Hematopoietic multipotent progenitor cell treated with erythropoietin and hydrocortisone succinate and interleukin-3 and kit ligand, for 8 days (in vitro differentiated cells): ENCODE measurements at places on chromosomes 1 and 21.

GRCh38 chr1:57887964-57888491, 464.2 kb upstream of the DAB1 start:
- no peak for DNase-seq

GRCh38 chr1:57380923-57381322, 42.9 kb downstream of the DAB1 start:
- no peak for DNase-seq

DNA sequence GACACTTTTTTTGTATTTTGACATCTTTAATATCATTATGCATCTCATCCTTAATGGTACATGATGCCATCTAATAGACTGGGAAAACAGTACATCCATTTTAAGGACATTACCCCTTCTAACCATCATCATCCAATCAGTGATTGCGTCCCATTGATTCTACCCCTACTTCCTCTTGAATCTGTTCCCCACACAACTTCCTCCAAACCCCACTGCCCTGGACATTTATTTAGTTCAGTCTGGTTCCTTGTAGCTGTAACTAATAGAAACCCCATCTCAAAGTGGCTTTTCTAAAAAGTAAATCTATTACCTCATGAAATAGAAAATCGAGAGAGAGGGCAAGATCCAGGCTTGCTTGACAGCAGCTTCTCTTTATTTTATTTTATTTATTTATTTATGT, 2.1 kb upstream of the ITLN1 start:
- no peak for DNase-seq

DNA sequence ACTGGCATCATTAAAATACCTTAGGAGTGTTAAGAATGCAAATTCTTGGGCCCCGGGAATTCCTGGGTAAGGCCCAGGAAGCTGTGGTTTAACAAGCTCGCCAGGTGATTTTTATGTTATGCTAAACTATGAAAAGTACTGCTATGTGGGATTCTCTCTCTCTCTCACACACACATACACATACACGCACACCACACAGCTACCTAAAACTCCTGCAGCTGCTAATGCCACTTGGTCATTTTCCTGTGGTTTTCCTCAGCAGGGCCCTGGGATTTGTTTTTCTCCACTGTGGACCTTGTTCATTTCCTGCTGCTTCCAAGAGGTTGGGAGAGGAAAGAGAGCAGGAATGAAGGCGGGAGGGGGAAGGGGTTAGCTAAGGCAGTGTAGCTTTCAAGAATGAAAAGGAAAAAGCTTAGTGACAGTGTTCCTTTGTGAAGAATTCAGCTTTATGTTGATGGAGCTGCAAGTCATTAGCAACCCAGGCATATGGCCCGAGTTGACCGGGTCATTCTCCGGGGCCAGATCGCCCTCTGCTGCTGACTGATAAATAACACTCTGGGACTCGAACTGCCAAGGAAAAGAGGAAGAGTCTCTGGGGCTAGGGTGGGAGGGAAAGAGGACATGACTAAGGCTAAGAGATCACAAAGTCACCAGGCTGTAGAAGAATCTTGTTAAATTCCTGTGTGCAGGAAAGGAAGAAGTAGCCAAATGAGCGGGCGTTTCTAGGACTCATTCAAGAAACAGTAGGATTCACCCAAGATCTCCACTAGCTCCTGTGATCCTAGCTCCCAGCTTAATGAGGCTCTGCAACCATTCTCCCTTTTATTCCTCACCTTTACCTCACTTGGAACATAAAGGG, 30.5 kb upstream of the LRIG2 start:
- peak; percentile 86 for DNase-seq

- no peak for DNase-seq
Observed at GRCh38 chr1:73673971-73674370, 524.0 kb downstream of the LRRIQ3 start.

GRCh38 chr1:91912266-91912665, 26.3 kb upstream of the TGFBR3 start:
- DNase-seq: no peak

- DNase-seq: no peak
Observed at GRCh38 chr1:112713466-112714312, 1.4 kb downstream of the PPM1J start.

DNA sequence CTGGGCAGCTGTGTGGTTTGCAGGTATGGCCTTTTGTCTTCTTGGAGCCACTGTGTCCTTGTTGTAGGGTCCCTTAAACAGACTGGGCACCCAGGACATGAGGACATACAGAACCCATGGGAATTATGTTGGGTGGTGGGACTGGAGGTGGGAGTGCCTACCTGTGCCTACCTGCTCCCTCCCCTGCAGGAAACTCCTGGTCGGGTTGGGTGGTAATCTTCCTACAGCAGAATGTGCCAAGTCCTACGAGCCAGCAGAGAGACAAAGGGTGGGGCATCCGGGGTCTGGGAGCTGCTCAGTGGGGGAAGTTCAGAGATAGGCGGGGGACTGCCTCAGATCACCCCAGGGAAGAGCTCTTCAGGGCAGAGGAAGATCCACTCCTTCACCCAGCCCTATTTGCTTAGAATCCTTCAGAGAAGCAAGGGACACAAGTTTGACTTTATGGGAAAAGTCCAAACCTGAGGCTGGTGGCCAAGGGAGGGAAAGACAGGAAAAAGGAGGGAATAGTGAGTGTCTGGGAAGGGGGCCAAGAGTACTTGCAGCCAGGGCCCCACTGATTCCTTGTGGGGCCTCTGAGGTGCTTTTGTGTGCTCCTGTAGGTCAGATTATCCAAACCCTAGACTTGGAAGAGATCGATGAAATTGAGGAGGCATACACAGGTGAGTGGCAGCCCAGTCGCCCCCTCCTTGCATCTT, 58.3 kb downstream of the KIF21B start:
- no peak for DNase-seq

DNA sequence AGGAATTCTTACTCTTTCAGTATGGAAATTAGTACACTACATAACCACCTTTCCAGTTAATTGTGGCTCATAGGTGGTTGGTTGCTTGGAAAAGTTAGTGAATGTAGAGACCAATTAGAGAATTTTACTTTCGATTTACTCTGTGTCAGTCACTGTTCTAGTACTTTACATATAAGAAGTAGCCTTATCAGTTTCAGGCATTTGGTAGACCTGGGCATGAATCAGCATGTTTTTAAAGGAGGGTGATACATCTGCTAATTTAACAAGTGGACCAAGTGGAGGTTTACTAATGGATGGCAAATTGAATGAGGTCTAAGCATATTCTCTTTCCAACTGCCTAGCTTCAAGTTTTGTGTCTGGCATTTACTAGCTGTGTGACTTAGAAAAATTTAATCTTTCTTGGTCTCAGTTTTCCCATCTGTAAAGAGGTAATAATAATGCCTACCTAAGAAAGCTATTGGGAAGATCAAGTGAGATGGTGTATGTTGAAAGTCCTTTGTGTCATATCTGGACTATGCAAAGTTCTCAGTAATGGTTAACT, 1158.6 kb downstream of the PLA2G4A start:
- peak; percentile 15 for DNase-seq

GRCh38 chr1:3068564-3069431, at the start of gene PRDM16:
Gene PRDM16, plus strand, starts transcription at chr1:3069203. Its CDS starts 57 bp downstream, at chr1:3069260.
- peak; percentile 64 for DNase-seq

DNA sequence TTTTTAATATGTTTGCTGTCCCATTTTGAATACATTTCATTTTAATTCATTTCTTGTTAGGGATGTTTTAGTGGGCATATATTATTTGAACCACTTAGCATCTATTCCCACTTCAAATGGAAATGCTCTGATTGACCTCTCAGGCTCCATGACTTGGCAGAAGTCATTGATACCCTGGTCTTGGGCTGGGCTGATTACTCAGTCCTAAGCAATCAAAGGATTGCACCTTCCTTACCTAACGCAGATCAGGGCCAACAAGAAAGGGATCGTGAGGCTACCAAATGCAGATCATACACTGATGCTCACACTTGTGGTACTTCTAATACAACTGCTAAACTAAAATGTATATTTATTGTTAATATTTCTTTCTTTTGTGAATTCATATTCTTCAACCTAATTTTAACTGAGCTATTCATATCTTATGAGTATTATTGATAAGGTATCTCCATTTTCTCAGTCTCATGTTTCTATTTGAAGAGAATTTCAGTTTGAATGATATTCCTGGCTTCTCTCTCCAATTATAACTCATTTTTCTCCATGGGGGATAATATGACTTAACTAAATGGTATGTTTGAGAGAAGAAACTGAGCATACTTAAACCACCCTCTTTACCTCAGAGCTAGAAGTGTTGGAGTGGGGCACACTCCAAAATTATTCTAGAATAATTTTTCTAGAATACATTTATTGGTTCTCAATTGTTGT, 615.5 kb upstream of the ADAMTS5 start:
- DNase-seq: no peak

GRCh38 chr1:95115708-95116137, 1.4 kb upstream of the TLCD4 start:
- peak; percentile 97 for DNase-seq

- peak; percentile 70 for DNase-seq
Observed at GRCh38 chr21:34890724-34891612, 158.1 kb downstream of the RUNX1 start.

- no peak for DNase-seq
Observed at GRCh38 chr1:27029517-27029916, 16.9 kb upstream of the TENT5B start.

- no peak for DNase-seq
Observed at GRCh38 chr1:185144233-185144632, 12.5 kb downstream of the TRMT1L start.

DNA sequence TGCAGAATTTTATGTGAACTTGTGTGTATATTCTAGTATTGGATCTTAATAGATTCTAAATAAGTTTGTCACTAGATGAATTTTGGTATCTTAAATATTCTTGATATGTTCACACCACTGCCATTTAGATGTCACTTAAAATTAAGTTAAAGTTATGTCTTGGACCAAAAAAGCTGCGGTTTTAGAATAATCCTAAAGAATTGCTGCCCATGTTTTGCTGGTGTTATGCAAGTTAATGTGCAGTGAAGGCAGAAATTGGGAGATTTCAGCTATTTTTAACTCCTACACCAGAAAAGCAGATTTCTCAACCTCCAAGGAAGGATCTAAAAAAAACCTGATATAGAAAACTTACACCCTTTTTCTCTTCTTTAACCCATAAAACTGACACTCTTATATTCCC, 757 bp downstream of the ACADM start:
- DNase-seq: no peak

DNA sequence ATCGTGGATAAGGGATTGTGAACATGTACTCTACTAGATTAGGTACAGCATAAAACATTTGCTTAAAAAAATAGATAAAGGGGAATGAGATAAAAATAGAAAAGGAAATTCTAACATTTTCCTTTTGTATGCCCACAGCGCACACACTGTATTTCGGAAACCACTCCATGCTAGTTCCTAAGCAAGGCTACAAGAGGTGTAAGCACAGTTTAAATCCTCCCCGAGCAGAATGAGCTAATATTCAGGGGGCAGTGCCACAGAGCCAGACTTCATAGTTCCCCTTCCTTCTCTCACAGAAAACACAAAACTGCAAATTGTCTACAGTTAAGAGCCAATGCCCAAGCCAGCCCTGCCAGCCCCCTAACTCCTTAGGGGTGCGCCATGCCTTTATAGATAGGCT, 159.4 kb downstream of the ZNF281 start:
- no peak for DNase-seq

GRCh38 chr1:58248072-58248471, 298.5 kb downstream of the OMA1 start:
- no peak for DNase-seq

- peak; percentile 82 for DNase-seq
Observed at GRCh38 chr1:51192213-51192843, 43.7 kb upstream of the RNF11 start.

- DNase-seq: no peak
Observed at GRCh38 chr1:240399381-240399780, 212.6 kb downstream of the GREM2 start.

DNA sequence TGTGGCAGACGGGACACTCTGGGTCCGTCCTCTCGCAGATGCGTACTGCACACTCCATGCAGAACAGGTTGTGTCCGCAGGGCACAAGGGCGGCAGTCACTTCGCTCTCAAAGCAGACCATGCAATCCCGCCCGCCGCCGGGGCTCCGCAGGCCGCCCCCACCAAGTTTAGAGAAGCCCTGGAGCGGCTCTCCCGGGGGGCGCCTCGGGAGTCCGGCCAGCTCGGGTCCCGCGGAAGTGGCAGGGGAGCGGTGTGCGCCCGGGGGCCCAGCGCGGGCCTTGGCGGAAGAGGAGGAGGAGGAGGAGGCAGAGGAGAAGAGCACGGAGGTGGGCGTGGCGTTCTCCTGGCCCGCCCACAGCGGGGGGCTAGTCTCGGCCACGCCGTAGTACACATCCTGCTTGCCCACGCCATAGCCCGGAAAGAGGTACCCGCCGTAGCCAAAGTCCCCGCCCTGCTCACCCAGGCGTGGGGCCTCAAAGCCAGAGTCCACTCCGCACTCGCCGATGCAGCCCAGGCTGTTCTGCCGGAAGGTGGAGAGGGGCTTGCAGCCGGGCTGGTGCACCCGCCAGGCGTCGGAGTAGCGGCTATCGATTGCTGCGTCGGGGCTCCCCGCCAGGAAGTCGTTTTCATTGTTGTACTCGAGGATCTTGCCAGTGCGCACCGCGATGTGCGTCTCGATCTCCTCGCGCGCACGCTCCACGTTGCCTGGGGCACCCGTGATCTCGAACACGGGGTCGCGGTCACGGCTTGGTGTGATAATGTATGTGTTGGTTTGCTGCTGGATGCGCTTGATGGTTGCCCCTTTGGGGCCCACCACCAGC, 5.4 kb downstream of the MEX3A start:
- DNase-seq: peak; percentile 39

DNA sequence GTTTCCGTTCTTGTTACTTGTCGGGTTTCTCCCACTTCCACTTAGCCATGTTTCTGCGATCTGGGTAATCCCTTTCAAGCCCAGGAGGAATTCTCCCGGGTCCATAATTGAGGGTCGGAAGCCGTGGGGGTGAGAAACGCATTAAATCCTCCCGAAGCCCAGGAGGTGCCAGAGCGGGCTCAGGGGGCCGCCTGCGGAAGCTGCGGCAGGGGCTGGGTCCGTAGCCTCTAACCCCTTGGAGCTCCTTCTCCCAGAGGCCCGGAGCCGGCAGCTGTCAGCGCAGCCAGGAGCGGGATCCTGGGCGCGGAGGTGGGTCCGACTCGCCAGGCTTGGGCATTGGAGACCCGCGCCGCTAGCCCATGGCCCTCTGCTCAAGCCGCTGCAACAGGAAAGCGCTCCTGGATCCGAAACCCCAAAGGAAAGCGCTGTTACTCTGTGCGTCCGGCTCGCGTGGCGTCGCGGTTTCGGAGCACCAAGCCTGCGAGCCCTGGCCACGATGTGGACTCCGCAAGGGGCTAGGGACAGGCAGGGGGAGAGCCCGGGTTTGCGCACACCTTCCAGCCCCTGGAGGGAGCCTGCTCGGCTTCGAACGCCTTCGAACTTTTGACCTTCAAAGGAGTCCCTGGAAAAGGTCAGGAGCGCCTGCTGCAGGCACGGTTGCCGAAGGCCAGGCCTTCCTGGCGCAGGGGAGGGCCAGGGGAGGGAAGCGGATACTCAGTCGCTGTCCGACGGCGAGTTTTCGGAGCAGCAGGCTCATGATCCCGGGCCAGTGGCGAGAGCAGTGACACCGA, 1.7 kb upstream of the SIM2 start:
- no peak for DNase-seq
